Stimulated activated CD8-positive, alpha-beta memory T cell treated with anti-CD3 and anti-CD28 coated beads, Interleukin-2, amount 100 ng/mL, for 1 hour (primary cell): ENCODE measurements at places on chromosomes 5 and 9.

- no peak for DNase-seq
Observed at GRCh38 chr5:139577689-139578290, 16.7 kb downstream of the UBE2D2 start.

GRCh38 chr9:8241201-8241600 is 441.6 kb upstream of the DMAC1 start:
- DNase-seq, result no peak

- no peak for DNase-seq
Observed at GRCh38 chr5:88833371-88834130, 49.4 kb downstream of the MEF2C start.

DNA sequence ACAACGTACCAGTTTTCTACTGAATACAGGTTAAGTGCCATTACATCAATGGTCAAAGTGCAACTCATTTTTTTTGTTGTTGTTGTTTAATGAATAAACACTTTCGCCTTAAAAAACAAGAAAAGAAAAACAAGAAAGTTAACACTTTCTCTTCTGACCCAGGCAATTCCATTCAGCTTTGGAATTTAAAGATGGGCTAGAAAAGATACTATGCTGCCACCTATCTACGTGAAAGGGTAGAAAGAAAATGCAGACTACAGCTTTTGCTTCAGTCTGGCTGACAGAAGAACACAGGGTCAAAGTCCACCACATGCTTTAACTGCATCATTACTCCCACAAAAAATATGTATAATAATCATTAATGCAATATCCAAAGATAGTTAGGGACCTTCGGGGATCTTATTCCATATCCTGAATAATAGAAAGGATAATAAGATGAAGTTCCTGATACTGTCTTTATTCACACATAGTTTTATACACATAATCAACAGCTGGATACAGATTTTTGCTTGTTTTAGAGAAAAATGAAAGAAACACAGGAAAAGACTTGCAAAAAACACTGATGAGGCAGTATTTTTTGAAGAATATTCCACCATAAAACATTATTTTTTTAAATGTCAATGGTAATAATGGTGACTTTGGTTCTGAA is 40.4 kb downstream of the ZDHHC21 start:
- no peak for DNase-seq

GRCh38 chr9:114588210-114588609 is 641 bp downstream of the ATP6V1G1 start:
- DNase-seq, result no peak

- no peak for DNase-seq
Observed at GRCh38 chr9:72898784-72899733, 53.8 kb downstream of the ALDH1A1 start.

DNA sequence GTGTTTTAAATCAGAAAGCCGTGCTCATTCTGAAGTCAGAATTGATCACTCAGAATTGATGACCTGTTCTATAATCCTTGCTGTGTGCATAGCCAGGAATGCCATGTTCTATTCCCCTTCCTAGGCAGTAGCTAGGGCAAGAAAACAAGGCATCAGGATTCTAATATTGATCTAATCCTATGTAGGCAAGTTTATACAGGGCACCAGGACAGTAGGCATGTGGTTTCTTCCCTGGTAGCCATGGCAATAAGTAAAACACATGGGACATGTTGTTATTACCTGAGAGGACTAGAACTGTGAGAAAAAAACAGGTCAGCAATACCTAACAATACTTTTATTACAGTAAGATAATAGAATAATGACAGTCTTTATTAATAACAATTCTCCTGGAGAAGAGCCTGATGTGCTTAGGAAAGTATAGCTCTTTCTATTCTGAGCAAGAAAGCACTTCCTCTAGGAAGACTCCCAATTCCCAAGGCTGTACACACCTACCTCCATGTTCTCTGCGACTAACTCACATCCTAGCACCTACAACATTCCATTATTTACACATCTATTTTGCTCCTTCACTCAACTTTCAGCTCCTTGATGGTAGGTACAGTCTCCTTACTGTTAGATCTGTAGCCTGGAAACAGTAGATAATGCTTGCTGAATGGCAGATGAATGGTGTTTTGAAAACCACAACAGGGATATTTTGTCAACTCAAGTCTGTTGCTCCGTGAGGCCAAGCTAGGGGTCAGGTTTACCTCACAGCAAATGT is 70.8 kb downstream of the STX17 start:
- no peak for DNase-seq

DNA sequence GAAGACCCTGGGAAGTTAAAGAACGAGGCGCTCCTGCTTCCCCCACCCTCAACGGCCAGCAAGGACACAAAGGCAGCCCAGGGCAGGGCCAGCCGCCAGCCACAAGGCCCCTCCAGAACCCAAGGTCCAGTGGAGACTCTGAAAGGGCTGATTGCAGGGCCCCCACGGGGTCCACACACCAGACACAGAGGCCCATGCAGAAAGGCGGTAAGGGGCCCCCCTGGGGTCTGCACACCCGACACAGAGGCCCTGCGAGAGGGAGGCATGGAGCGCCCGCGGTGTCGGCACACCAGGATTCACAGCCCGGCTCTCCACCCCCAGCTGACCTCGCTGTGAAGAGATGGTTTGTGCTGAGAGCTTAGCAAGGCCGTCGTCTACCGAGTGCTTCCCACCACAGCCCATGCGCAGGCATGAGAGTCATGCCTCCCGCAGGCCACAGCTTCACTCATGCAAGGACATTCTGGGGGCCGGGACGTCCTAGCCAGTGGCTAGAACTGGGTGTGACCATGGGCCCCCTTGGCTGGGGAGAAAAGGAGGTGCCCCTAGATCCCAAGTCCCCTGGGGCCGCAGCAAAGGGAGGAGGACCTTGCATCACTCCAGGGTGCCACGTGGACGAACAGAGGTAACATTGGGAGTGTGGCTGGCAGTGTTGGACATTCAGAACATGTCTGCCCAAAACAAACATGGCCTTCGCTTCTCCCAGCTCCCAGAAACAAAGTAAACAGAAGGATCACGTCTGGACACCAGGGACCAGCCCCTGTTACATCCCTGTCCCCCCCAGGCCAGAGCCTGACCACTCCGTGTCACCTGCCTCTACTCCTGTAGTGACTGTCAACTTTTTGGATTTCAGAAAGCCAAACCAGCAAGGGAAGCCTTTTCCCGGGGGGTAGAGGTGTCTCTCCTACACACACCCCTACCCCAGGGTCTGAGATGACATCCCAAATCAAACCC is 9.8 kb downstream of the BRD3 start:
- DNase-seq, result no peak

- DNase-seq, result no peak
Observed at GRCh38 chr5:173524136-173524535, 92.3 kb downstream of the BOD1 start.
